ENCODE measurements at places on chromosomes 16 and 17.

GRCh38 chr17:1830288-1830687, 483 bp downstream of the RPA1 start:
- peak; percentile 15 for DNase-seq

DNA sequence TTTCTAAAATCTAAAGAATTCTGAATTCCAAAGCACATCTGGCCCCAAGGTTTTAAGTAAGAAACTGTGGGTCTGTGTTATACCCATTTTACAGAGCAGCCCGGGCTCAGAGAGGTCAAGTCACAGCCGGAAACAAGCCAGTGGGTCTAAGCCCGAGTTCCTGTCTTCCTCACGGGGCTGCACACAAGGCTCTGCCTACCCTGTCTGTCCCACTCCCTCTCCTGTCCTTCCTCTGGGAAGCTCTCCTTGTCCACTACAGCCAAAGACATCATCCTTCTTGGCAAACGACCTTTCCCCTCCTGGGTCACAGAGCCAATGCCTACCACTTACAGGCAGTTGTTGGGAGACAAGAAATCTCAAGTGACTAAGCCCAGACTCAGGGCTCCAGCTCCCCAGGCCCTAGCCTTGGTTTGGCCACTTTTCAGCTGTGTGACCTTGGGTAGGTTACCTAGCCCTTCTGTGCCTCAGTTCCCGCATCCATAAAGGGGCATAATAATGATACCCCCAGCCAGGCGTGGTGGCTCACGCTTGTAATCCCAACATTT, 55.6 kb upstream of the MAP3K14 start:
- DNase-seq, result no peak

GRCh38 chr16:75085556-75085955, 31.0 kb downstream of the LDHD start:
- DNase-seq, result no peak

- DNase-seq, result no peak
These were observed 29.0 kb upstream of the IRF8 start for GRCh38 chr16:85869785-85870558.

- DNase-seq, result no peak
These were observed 41.0 kb upstream of the SREBF1 start for GRCh38 chr17:17877529-17878358.

DNA sequence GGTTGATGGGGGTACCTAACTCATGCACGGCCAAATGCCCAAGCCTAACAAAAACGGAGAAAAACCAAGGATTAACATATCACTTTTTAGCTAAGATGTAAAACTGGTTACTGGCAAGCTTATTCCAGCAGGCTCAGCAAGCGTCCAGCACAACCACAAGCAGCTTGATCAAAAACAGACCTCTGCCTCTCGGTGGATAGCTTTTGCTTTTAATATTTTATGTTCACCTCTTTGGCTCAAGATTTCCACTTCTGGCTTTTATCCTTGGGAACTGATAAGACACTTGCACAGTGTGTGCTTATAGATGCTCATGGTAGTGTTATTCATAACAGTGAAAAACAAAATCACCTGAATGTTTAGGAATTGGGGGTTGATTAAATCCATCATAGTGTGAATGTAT, 206.9 kb upstream of the CACNG5 start:
- no peak for DNase-seq
